ENCODE measurements at places on chromosomes 2 and 18. TPM values are rescaled to one million over a fixed set of nuclear protein-coding genes. Genes with fewer than 3 reads are reported as not detected.

GRCh38 chr18:76499637-76500340 is 4.7 kb upstream of the ZNF516 start:
- DNase-seq: no peak
- H3K4me1 ChIP-seq: peaks cover 9% of the 10 kb centered on the region
- H3K27me3 ChIP-seq: no peaks in the 10 kb centered on the region
- no peak overlapping the region for H3K4me3 ChIP-seq

DNA sequence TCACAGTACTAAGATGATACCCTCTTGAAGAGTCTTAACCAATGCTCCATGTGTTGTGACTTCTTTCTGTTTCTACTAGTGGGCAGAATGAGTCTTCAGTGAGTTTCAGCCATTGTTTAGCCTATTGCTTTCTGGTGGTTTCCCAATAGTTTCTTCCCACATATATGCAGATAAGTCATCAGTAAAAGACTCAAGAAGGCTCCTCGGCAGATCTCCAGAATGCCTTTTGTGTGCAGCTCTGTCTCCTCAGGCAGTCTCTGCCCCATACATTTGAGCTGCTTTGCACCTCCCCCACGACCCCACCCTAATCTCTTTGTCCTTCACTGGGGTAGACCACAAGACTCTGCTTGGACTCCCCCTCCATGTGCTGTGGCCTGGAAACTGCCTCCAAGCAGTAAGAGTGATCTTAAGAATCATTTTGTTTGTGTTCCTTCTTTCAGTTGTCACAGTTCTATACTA is 71.6 kb upstream of the CHRNA1 start:
- no peaks in the 10 kb centered on the region for H3K27me3 ChIP-seq
- no peak overlapping the region for H3K4me3 ChIP-seq
- H3K4me1 ChIP-seq: no peaks in the 10 kb centered on the region
- no peaks in the 10 kb centered on the region for H3K36me3 ChIP-seq
- no peak for DNase-seq
- no peak overlapping the region for H3K27ac ChIP-seq

Gene IL1A
- total RNA-seq: not detected

Gene APLF
- total RNA-seq: 4.2 TPM

Gene KCNS3
- 13.7 TPM for total RNA-seq

- H3K36me3 ChIP-seq: no peaks in the 10 kb centered on the region
- H3K4me1 ChIP-seq: no peaks in the 10 kb centered on the region
- H3K27me3 ChIP-seq: no peaks in the 10 kb centered on the region
Observed at GRCh38 chr2:176424746-176425145, 155.5 kb downstream of the MTX2 start.

DNA sequence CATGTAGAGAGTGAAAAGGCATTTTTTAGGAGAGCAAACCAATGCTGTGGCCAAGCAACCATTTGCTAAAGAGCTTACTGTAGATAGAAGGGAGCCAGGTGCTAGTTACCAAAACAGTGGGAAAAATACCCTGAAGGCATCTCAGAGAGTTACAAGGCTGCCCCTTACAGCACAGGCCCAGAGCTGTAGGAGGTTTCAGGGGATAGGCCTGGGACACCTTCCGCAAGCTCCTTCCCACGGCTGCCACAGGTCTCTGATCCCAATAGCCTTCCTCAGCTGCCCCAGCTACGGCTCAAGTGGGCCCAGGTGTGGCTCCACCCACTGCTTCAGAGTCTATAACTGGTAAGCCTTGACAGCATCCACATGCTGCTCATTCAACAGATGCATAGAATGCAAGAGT is 18.2 kb upstream of the PPM1B start:
- no peak for DNase-seq
- no peak overlapping the region for H3K4me3 ChIP-seq
- no peaks in the 10 kb centered on the region for H3K27me3 ChIP-seq
- H3K27ac ChIP-seq: no peak overlapping the region
- no peaks in the 10 kb centered on the region for H3K36me3 ChIP-seq
- H3K4me1 ChIP-seq: no peaks in the 10 kb centered on the region

Gene NRP2
- total RNA-seq: 7.1 TPM

DNA sequence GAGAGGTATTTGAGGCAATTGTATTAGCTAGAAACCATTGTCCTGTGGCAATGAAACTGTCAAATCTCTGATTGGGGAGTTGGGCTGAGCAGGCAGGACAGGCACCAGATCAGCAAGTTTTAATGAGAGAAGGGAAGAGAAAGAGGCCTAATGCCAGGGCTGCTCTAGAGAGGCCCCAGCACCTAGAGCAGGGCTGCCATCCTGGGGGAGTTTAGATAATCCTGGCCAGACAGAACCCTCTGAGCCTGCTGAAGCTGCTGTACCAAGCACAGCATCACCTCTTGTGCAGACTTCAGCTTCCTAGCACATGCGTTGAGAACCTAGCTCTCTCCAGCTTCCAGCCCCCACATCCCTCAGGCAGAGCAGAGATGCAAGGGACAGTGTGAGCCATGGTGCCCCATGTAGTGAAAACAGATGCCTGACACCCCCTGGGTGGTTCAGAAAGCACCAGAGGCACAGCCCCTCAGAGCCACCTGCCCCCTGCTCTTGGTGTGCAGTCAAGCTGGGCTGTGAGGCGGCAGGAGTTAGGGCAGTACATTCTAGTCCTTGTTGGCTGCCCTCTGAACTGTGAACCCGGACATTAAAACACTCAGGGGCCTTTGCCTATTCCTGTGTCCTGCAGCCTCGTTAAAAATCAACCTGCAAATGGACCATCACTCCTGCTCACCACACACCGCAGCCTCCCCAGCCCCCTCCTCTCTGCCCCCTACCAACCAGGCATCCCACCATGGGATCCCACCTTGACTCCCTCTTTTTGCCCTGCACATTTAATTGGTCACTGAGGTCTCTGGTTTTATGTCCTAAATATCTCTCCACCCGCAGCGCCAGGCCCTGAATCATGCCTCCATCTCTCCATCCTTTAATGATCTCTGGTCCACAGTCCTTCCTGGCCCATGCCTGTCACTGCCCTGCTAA is 52.7 kb downstream of the ADD2 start:
- no peaks in the 10 kb centered on the region for H3K4me1 ChIP-seq
- peak; percentile 30 for DNase-seq
- H3K27me3 ChIP-seq: no peaks in the 10 kb centered on the region
- no peak overlapping the region for H3K27ac ChIP-seq
